GM19239 (cell line): ENCODE measurements at places on chromosomes 5 and 9.
A peak's percentile ranks its signal among the peaks of the same experiment; 100 is the strongest.

- no peak for DNase-seq
Observed at GRCh38 chr5:179904463-179905160, 3.1 kb downstream of the TBC1D9B start.

GRCh38 chr5:68502531-68502930 lies 287.0 kb downstream of the PIK3R1 start:
- DNase-seq, result no peak

- no peak for DNase-seq
Observed at GRCh38 chr5:132526290-132526973, 16.9 kb downstream of the IL5 start.

DNA sequence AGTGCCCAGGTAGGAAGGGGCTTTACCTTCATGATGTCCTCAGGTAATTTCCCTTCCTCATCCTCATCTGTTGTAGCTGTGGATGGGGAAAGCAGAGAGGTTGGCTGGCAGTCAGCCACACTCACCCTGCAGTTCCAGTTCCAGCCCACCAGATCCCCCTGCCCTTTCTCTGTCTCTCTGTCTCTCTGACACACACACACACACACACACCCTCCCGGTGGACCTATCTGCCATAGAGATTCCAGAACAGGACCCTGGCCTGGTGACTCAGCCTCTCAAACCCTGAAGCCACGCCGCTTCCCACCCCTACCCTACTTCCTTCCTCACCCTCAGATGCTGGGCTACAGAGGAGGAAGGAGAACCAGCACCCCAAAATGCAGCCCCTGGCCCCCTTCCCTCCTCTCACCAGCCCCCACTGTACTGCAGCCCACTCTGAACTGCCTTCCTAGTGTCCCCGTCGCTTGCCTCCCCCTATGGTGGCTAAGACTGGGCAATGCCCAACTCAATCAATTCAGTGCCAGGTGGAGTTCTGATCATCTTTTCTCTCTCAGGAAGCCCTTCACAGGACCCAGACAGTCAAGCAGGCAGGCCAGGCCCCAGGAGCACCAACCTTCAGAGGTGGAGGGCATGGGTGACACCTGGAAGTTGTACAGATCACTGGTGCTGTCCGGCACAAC lies 4.8 kb downstream of the IRF1 start:
- no peak for DNase-seq

DNA sequence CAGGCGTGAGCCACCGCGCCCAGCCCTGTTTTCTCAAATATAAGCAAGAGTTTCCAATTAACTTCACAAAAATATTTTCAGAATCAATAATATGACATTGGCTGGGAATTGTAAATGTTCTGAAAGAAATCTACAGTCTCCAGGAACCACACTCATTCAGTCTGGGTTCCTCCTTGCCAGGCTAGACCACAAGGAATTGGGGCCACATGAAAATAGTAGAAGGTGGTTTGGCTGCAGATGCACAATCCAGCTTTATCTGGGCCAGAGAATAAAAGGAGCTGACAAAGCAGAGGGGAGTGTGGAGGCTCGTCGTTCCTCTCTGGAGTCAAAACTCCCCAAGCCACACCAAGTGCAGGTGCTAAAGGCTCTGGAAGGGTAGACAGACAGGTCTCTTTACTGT lies 92.0 kb upstream of the OSMR start:
- DNase-seq, result no peak

- DNase-seq, result no peak
Observed at GRCh38 chr9:94772144-94772543, 45.6 kb downstream of the AOPEP start.

GRCh38 chr9:27701587-27701986 lies 128.3 kb upstream of the C9orf72 start:
- DNase-seq, result no peak

GRCh38 chr9:95494416-95495371 lies 22.1 kb downstream of the PTCH1 start:
- DNase-seq, result peak; percentile 59

DNA sequence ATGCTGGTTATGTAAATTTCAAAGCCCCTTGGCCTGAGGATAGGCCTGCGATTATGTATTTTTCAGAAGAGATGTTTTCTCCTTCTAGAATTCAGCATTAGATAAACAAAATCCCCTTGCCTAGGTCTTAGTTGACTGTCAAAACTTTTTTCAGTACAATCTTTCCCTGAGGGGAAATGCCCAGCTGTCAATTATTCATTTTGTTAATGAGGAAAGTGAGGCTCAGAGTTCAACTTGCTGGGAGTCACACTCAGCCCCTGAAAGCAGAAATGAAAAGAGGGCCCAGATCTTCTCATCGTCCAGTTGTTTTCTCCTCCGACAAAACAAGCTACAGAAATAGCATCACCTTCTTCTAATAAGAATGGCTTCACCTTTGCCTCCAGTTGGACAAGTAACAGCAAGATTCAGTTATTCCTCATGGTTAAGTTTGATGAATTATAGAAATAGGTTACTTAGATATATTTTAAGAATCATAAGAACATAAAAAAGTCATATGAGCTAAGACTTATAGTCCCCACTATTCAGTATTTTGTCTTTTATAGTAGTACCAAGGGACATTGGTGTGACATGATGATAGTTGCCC lies 627.1 kb upstream of the WWC1 start:
- DNase-seq, result no peak

DNA sequence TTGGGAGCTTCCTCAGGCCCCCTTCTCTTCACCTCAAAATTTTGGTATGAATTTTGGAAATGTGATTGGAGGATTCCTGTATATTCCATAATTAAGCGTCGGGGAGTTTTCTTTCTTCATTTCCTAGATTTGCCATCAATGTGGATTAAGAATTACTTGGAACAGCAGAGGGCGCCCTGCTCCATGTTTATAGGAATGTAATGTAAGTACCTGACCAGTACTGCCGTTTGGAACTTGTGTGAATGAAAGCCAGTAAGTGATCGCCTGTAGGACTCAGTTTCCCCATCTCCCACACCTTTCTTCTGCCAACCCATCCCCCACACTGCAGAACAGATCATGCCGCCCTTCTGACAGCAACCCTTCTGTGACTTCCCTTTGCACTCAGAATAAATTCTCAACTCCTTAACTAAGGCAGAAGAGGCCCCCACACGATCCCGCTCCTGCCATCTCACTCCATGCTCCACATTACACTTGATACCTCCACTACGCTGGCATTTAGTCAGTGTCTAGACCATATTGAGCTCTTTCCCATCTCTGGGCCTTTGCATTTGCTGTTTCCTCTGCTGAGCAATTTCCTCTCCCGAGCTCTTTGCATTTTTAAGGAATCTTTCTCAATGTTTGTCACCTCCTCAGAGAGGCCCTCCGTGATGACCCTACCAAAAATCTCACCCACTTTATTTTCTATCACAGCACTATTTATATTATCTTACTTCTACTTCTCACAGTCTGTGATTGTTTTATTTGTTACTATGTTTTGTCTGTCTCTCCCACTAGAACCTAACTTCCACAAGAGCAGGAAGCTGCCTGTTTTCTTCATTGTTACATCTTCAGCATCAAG lies 79.5 kb upstream of the HTR4 start:
- DNase-seq, result no peak

GRCh38 chr5:72606525-72606924 lies 99.3 kb upstream of the ZNF366 start:
- DNase-seq, result no peak

- peak; percentile 90 for DNase-seq
Observed at GRCh38 chr9:131739959-131740648, at the start of gene RAPGEF1. Gene RAPGEF1, minus strand, starts transcription at chr9:131740076. Its CDS starts 246 bp downstream, at chr9:131739830.

- DNase-seq, result no peak
Observed at GRCh38 chr5:43540746-43541145, 16.1 kb downstream of the PAIP1 start.

GRCh38 chr5:79149433-79149832 lies 37.8 kb downstream of the BHMT start:
- DNase-seq, result no peak

DNA sequence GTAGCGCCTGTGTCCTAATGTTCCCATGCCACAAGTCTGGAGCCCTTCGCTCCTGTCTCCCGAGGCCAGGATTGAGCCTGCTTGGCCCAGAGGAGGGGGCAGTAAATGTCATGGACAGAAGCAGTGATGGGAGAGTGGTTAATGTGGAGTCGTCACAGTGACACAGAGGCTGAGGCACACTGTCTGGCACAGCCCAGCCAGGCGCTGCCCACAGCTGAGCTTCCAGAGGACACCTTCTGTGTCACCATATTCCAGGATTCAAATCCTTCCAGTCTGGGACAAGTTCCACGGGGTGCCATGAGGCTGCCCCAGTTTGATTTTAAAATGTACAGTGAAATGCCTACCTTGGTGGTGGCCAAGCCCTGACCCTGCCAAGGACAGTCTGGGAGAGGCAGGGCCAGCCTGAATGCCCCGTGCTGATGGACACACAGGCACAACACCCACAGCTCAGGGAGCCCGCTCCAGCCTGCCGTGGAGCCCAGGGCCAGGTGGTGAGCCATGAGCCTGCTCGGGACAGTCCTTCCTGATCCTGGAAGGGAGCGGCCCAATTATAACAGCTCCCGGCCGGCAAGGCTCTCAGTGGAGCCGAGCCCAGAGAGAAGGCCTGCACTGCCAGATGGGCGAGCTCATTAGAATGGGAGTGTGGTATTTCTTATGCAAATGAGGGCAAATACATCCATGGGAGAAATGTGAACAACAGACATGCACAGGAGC lies 99.1 kb upstream of the RUFY1 start:
- no peak for DNase-seq

DNA sequence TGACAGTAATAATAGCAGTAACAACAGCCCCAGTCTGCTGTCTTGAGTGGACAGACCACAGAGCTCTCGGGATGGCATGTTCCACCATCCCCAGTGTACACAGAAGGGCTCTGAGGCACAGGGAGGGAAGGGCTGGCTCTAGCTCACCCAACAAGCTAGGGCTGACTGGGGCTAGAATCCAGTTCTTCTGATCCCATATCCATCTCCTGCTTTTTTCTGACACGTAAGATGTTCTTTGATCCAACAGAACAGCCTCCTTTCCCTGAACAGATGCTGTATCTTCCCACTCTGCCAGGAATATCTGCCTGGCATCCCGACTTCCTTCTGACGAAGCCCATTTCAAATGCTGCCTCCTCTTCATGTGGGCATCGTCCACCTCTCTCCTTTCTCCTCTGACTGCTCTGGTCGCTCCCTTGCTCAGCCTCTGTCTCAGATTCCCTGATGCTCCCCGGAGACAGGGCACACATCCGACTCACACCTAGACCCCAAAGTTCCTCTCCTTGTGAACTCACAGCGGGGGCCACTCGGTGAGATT lies 43.6 kb upstream of the CLK4 start:
- no peak for DNase-seq

DNA sequence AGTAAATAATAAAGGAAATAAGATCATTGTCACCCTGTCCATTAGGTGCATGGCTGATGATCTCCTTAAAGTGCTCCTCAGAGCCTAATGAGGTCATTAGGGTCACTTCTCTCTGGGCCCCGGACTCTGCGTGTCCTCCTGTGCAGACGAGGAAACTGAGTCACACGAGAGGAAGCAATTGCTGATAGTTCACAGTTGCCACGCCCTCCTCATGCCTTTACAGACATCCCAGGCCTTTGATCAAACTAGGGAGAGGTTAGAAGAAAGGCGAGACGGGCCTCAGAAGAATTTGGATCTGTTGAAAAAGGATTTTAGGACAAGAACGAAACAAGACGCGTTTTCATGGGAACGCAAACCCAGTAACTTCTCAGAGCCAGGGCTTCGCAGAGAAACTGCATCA lies 32.0 kb upstream of the MSX2 start:
- no peak for DNase-seq

DNA sequence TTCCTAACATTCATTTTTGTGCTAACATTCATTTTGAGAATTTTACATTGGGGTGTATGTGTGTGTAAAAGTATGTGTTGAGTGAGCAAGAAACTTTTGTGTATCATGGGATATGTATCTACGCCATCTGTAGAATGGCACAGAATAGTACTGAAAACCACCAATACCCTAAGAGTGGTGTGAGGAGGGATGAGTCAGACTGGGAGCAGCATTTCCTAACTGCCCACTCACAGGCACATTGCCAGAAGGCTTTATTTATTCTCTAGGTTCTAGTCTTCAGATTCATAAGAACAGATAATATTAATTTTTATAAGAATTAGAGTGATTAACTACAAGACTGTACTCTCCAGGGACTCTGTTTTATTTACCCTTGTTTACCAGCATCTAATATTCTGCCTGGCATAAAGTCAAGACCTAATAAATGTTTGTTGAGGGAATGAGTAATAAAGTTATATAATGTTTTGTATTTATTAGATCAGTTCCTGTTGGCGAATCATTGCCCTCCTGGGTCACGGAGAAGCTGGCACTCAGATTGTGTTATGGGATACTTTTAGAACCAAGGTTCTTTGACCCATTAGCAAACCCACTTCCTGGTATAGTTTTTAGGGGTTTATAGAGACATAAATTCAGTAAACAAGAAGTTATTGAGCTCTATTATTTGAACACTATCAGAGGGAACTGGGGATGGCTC lies 159.1 kb upstream of the PPP2R2B start:
- DNase-seq, result no peak

- DNase-seq, result no peak
Observed at GRCh38 chr5:113209498-113209897, 225.3 kb downstream of the TSSK1B start.

DNA sequence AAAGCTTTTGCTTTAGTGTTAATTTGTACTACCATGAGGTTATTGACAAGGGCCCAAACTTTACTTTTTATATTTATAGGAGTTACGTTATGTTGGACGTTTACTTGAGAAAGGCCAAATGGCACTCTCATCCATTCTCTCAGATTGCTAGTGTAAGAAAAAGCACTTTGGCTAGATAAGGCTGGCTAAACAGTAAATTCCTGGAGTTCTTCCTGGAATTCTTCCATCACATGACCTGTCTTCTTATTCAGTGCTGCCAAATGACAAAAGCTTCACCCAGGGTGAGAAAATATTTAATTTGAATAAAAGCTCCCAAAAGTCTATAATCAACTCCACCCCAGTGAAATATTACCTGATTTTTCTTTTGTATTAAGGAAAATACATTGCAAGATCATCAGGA lies 1568.9 kb upstream of the ACO1 start:
- DNase-seq, result no peak

GRCh38 chr9:134426436-134426835 lies 100.2 kb downstream of the RXRA start:
- DNase-seq, result no peak

- no peak for DNase-seq
Observed at GRCh38 chr5:89388872-89389271, 505.9 kb upstream of the MEF2C start.

DNA sequence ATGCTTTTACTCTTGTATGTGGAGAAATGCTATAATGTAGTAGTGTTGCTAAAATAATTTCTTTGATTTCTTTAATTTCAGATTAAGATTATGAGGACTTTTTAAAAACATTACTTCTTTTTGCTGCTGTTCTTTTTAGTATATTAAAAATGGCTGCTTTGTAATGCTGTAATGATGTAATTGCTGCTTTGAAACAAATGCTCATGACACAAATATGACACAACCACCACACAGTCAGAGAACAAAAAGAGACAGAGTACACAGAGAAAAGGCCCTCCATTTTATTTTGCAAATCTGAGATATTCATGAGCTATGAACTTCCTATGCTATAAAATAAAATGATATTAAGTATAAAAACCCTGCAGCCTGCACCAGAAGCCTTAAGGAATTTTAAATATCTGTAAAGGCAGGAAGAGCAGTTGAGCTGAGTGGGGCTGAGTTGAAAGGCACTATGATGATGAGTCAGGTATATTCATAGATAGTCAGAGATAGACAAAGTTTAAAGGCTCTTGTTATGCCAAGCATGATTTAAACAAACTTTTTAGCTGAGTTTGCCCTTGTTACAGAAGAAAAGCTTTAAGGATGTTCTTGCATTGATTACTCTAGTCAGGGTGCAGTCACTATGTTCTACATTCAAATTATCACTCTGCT lies 5.1 kb upstream of the POU5F2 start:
- DNase-seq, result no peak
